ENCODE measurements at places on chromosomes 2 and 18.
A peak's percentile ranks its signal among the peaks of the same experiment; 100 is the strongest.

- DNase-seq = no peak
Observed at GRCh38 chr2:241161646-241162281, 11.5 kb downstream of the PPP1R7 start.

- no peak for DNase-seq
Observed at GRCh38 chr2:16325016-16325975, 340.3 kb downstream of the CYRIA start.

DNA sequence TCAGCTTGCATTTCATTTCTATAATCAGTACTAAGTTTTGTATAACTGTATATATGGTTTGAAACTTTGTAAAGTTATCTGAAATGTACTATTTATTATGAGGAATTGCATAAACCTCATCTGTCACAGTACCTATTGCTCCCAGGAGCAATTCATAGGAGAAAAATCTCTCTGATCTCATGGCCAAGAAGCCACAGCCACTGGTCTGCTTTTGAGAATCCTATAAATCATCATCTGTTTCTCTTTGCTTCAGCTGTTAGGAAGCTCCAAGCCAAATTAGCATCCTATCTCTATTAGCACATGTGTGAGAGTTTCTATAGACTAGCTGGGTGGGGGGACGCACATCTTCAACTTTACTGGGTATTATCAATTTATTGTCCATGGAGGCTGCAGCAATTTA is 210.3 kb downstream of the CYP26B1 start:
- DNase-seq = peak; percentile 23

GRCh38 chr2:232028071-232028470 is 66.6 kb downstream of the DIS3L2 start:
- DNase-seq = no peak

GRCh38 chr2:180728928-180729559 is 251.4 kb upstream of the UBE2E3 start:
- DNase-seq = no peak

- DNase-seq = no peak
Observed at GRCh38 chr18:63553081-63553480, 10.9 kb downstream of the SERPINB12 start.

GRCh38 chr2:46485002-46485401 is 5.6 kb downstream of the TMEM247 start:
- DNase-seq = no peak

DNA sequence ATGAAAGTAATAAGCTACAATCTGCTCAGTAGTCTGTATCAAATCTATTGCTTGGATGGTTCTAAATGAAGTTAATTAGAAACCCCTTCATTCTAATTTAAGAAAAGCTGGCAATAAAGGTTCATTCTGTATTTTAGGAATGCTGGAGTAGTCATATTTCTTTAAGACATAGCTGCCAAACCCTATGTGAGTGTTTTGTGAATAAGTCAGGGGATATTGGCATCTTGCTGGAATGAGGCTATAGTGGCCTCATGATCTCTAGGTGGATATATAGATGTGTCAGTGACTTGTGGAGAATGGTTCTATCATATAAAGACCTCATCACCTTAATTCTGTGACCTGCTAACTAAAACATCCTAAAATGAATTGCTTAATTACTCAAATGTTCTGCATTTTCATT is 196.3 kb downstream of the PDE1A start:
- DNase-seq = no peak

DNA sequence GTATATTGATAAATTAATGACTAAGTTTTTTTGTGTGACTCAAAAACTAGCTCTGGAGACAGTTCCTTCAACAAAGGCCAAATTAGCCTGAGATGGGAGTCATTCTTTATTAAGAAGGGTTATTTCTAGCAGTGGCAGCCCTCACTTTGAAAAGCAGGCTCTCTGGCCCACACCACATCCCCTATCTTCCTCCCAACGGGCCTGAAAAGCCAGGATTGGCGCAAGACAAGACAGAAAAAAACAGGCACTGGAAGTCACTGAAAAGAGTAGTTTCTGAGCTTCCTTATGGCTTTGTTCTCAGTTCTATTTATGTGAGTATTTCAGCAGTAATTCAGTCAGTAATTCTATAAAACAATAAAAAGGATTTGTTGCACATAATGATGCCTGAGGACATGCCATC is 149.0 kb downstream of the LAMA3 start:
- DNase-seq = no peak

- DNase-seq = no peak
Observed at GRCh38 chr2:144237830-144238627, 281.9 kb downstream of the ZEB2 start.

GRCh38 chr2:174752403-174753037 is 11.8 kb downstream of the CHRNA1 start:
- DNase-seq = peak; percentile 72

GRCh38 chr2:196233805-196234475 is 62.6 kb upstream of the STK17B start:
- no peak for DNase-seq

DNA sequence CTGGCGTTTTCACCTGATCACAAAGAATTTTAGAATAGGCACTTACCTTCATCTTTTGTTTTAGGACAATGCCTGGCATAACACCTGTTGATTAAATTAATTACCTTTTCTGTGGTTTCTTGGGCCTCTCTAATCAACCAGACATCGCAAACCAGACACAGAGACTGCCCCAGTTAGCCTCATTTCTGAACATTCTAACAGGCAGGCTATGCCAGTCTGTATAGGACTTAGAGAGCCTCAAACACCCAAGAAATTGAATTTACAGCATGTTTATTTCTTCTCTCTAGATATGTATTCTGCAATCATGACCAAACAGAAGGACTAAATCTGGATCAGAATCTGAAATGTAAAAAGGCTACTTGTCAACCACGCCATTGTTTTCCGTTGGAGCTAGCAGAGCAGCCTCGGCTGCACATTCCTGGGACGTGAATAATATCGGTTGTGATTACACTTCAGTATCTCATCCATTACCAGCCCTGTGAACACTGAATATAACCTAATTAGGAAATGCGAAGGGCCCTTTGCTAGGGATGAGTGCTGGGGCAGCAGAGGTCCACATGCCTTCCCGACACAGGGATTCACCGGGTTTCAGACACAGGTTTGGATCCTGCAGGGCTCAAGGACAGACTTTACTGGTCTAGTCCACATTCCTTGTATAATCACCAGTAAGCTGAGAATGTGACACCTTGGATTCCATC is 17.5 kb upstream of the CDC42EP3 start:
- no peak for DNase-seq

DNA sequence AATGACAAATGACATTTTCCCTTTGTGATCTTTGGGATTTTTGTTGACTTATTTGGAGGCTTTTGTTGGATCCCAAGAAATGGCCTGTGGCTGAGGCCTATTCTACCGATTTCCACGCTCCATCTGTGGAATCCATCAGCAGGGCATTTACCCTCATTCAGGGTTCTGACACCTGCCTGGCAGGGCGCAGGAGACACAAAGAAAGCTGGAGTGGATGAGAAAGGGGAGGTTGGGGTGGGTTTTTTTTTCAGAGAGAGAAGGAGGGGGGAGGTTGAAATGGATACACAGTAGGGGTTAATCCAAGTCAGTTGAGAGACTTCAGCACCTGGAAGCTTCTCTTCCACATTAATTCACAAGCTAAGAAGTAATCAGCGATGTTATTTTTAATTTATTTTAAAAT is 59.7 kb downstream of the PAX3 start:
- no peak for DNase-seq

DNA sequence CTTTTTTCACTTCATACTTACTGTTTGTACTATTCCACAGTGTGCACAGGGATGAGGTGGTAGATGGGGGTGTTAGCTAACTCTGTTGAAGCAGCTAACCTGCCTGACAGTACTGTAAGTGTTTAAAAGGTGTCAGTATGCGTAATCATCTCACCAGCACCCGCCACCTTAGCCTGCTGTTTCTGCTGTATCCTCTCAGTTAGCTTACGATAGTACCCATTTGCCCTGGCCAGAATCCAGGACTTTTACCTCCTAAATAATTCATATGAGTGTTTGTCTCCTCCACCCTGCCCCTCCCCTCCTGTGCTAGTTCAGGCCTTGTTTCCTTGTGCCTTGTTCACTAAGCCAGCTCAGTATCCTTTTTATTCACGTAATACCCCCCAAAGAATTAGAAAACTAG is 34.2 kb downstream of the TRAPPC12 start:
- DNase-seq = no peak

GRCh38 chr18:42838546-42839145 is 276.8 kb downstream of the RIT2 start:
- DNase-seq = no peak

DNA sequence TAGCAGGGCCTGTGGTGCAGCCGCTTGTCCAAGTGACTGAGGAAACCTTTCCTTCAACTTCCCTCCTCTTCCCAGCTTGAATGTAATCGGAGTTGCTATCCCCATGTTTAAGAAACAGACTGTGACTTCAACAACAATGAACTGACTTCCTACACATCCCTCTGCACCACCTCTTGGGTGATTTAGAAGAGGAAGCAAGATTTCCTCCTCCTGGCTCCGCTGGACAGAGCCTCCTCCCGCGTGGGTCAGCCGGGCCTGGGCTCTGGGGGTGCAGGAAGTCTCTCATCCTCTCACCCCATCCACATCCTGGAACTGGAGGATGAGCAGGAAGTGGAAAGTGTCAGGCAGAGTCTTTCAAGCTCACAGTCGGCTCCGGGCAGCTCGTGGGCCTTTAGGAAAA is 84.3 kb downstream of the GATA6 start:
- DNase-seq = no peak

DNA sequence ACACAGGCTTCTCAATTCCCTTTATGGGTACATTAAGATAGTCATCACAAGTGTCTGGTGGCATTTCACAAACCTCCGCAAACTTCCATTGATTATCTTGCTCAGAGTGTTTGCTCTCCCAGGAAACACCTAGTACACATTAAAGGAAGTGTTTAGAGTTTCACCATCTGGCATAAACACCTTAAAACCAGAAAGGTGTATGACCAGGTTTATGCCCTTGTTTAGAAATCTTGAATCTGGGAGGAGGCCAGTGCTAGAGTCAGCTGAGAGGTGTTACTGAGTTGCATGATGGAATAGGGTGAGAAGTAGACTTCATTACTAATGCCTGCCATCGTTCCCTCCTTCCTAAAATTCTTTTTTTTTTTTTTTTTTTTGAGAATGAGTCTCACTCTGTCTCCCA is 78.9 kb upstream of the FAM237A start:
- no peak for DNase-seq

- DNase-seq = no peak
Observed at GRCh38 chr18:53861185-53861584, 363.3 kb downstream of the MBD2 start.

- DNase-seq = no peak
Observed at GRCh38 chr2:29106980-29107388, 8.2 kb upstream of the CLIP4 start.

GRCh38 chr2:29084554-29084953 is 10.2 kb upstream of the PCARE start:
- DNase-seq = no peak

GRCh38 chr2:121804340-121804739 is 48.9 kb downstream of the TSN start:
- DNase-seq = no peak

DNA sequence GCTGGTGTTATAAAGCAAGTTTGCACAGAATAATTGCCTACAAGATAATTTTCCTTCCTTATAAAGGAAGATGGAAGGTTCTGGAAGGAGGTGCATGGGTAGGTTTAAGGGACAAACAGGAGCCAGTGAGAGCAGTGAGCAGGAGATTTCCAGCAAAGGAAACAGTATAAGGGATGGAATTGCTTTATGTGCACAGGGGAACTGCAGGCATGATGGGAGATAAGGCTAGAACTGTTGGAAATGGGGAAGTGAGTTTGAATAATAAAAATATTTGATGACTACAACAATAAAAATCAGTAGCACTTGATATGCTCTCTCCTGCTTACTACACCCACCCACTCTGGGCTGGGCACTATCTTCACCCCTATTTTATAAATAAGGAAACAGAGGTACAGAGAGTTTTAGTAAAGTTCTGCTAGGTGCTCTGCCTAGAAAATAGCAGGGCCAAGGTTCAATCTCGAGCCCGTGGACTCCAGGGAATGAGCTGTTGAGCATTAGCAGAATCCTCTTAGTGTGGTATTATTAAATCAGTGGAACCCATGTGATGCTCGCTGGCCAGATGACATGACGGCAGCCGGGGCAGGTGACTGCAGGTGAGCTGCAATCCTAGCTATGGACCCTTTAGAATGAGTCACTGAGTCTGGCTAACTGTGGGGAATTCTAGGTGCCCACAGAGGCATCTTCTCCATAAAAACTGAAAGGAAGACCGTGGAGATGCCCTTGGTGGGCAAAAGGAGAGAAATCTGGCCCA is 302.5 kb downstream of the PIEZO2 start:
- DNase-seq = no peak

- no peak for DNase-seq
Observed at GRCh38 chr2:212842544-212843185, 304.1 kb upstream of the ERBB4 start.

GRCh38 chr2:135043345-135043744 is 3.9 kb downstream of the MAP3K19 start:
- no peak for DNase-seq

- no peak for DNase-seq
Observed at GRCh38 chr18:59918320-59918755, 18.5 kb downstream of the PMAIP1 start.

DNA sequence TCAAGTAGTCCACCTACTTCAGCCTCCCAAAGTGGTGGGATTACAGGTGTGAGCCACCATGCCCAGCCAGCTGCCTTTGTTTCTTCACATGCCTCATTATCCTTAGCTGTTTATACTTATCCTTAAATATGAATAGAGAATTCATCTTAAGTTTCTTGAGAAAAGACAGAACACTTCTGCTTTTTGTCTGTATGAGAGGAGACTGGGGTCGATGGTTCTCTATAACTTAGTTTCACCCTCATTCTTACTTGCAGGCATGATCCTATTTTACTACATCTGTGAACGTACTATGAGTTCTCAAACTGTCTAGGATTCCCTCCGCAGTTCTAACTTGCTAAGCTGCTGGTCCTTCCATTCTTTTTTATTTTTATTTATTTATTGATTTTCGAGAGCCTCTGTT is 20.4 kb downstream of the PPM1B start:
- no peak for DNase-seq

DNA sequence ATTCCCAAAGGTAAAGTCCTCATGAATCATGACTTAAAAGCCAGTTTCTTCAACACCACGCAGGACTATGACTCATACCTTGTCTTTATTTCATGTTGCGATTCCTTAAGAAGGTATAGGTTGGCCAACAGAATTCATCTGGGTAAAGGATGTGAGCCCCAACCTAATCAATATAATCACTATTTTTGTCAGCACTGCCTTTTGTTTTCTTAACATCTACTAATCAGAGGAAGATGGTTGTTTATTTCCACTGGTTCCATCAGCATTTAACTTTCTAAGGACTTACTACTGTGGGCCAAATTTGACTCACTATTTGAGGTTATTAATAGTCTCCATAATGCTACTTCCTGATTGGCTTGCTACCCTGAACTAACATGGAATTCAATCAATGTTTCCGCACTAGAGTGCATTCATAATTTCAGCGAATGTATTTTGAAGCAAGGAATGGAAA is 78.6 kb downstream of the SCG2 start:
- no peak for DNase-seq

GRCh38 chr2:80016171-80016570 is 288.4 kb downstream of the LRRTM1 start:
- no peak for DNase-seq

Data from stimulated activated effector memory CD8-positive, alpha-beta T cell treated with anti-CD3 and anti-CD28 coated beads, Interleukin-12 subunit alpha, Interleukin-12 subunit beta, amount 100 ng/mL, for 72 hours (primary cell).